Activated naive CD8-positive, alpha-beta T cell treated with anti-CD3 and anti-CD28 coated beads, Interleukin-2, amount 50 U/mL, for 16 hours (primary cell): ENCODE measurements at places on chromosomes 16 and 17.

DNA sequence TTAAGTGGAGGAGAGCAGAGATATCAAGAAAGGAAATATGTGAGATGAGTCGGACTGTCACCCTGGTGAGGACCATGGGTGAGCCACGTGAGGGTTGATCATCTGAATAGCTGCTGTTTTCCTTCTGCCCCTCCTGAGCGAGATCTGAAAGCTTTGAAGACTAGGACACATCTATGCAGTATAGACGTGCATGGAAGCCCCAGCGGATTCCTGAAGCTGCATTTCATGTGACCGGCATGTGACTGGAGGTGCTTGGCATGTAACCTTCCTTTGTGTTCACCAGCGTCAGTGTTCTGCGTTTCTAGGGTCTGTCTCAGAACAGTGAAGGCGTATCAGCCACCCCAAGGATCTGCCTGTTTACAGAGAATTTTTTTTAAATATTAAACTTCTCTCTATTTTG lies 75.1 kb downstream of the MSI2 start:
- no peak for DNase-seq

GRCh38 chr17:63679214-63679613 lies 20.7 kb downstream of the LIMD2 start:
- DNase-seq: no peak

GRCh38 chr17:39513309-39513708 lies 52.0 kb downstream of the CDK12 start:
- DNase-seq: no peak

DNA sequence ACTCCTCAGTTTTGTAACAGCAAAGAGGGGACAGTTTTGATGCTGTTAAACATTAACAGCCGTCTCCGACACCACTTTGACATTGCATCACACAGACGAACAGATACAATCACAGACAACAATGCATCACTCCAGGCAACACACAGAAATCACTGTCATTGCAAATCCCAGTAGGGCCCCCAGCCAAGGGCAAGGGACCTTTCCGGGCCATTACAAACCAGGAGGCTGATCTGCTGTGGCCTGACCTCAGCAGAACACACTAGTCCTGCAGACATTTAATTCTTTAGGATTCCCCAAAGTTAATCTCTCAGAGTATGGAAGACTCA lies 136.2 kb upstream of the RCVRN start:
- no peak for DNase-seq

DNA sequence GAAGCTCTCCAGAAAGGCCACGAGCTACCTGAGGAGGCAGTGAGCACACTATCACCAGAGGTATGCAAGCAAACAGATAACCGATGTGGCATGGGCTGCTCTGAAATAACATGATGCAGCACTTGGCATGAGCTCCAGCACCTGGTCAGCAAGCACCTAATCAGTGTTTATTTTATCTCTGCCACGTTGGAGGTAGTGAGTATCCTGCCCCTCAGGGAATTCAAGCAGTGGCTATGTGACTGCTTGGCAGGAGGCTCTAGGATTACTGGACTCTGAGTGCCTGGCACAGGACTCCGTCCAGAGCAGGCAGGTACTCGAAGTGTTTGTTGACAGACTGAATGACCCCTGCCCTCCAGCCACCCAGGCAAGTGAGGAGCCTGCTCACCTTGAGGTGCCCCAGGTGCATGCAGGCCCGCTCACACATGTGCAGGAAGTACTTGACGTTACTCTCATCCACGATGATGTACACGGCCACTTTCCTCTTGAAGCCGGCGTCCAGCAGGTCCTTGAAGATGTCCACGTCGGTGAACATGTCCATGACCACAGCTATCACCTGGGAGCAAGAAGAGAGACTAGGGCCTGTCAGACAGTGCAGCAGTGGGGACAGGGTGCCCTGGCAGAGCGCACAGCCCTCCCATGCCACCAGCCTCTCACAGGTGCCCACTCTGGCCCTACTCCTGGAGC lies 16.6 kb downstream of the FAM83G start:
- no peak for DNase-seq

DNA sequence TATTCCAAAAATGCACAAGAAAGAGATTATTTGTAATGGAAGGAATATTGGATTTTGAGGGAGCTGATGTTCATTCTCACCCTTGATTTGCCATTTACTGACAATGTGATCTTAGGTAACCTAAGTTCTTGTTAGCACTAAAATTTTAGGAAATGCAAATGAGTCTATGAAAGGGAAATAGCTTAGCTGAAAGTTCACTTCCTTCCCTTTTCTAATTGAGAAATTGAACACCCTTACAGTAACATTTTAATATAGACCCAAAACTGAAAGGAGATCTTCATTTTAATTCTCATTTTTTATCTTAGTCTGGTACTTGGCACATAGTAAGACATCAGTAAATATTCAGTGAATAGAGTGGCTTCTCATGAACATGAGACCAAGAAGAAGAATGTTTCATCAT lies 10.9 kb upstream of the WSB1 start:
- no peak for DNase-seq

DNA sequence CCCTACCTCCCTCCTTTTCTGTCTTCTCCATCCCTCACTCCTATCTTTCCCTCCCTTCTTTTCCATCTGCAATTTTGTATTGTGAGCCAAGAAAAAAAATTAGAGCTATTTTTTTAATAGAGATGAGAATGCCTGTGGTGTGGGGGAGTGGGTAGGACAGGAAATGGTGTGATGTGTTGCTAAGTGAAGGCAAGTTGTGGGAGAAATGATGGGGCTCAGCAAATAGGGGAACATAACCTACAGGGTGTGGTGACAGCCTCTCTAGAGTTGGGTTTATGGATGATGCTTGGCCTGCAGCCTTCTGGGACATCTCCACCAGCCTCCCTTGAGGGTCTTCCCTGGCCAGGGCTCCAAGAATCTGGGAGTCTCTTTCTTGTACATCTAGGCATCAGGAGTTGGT lies 163.1 kb upstream of the CACNG3 start:
- no peak for DNase-seq

DNA sequence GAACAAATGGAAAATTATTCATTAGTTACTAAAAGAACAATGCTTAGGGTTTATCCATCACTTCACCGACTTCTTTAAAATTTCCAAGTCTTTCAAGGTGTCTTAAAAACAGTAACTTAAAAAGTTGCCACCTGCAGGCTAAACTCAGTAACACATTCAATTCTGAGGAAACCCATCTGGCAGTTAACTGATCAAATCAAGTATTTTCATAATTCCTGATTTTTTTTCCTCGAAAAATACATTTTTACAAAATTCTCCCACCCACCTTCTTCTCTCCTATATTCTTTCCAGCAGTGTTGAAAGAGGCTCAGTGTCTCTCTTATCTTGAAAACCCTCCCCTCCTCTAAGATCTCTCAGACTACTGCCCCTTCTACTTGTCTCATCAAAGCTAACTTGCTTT lies 29.9 kb downstream of the PARN start:
- DNase-seq: no peak

DNA sequence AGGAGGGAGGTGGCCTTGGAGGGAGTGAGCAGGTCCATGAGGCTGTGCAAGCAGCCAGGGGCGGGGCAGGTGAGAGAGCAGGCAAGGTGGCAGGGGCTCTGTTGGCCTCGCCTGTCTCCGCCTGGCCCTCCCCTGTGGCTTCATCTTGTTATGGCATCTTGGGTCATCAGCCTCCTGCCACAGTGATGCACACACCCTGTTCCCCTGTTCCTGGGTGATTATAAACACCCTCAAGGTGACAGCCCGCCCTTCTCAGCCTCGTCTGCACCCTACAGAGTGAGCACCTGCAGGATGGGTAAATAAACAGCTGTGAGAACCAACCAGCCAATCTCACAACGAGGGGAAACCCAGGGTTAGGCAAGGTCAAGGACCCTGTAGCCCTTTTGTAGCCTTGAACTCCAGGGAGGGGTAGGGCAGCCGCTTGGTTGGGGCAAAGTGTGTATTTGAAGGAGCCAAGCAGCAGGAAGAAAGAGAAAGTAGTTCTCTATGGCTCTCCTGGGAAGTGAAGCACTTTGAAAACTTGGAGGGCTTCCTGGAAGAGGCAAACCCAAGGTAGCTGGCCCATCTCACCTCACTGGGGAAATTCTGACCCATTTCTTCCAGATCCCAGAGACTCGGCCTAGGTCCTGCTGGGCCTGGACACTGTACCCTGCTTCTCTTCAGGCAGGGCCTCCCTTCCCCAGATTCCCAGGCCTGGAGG lies 60.6 kb downstream of the NT5M start:
- DNase-seq: no peak

DNA sequence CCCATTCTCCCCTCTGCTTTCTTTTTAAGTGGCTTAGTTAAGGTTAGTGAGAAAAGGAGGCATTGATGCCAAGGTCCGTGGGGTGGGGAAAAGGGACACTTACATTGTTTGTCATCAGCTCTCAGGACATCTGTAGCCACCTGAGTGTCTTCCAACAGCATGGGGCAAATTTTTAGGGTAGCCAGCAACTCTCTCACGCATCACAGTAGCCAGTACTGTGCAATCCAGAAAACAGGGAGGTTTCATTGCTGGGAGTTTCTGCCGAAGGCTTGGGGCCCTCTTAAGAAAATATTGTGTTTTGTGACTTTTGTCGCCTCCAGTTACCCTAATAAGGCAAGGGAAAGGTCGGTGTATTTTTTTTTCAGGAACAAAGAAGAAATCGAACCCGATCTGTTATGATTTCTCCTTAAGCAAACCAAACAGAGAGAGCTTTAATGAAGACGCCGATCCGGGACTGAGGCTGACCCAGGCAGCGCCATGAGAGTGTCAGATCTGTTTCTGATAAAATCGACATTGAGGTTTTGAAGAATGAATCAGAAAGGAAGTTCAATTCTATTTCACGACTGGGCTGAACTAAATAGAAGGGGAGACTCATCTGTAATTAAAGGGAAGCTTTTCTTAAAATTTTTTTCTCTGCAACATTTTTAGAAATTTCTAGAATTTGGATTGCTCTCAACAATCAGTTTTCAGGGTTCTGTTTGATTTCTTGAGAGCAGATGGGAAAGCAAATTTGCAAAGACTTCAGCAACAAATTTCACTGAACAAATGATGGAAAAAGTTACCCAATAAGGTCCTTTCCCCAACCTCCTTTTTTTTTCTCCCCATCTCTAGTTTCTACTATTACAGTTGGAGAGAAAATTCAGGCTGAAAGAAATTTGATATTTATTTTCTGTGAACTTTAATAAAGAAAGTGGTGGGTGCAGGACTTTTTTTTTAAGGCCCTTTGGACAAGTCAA lies 144.7 kb upstream of the IRX3 start:
- no peak for DNase-seq

- DNase-seq: no peak
These were observed 32.1 kb downstream of the CDK5RAP3 start for GRCh38 chr17:48002916-48003416.

- no peak for DNase-seq
These were observed 11.6 kb downstream of the LRRC3C start for GRCh38 chr17:39939106-39939505.

GRCh38 chr17:45361451-45361850 lies 44.6 kb upstream of the MAP3K14 start:
- no peak for DNase-seq

DNA sequence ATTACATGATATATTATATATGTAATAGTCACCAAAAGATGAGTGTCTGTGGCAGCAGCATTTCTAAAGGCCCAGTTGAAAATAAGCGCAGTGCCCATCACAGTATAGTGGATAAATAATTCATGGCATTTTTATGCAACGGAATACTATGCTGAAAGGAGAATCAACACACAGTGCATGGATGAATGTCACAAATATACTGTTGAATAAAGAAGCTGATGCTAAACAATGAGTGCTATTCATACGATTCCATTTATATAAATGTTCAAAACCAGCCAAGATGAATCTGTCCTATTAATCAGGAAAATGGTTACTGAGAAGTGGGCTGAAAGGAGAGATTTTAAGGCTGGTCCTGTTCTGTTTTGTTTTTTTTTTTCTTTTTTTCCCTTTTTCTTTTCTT lies 61.6 kb downstream of the HSD17B2 start:
- DNase-seq: no peak

DNA sequence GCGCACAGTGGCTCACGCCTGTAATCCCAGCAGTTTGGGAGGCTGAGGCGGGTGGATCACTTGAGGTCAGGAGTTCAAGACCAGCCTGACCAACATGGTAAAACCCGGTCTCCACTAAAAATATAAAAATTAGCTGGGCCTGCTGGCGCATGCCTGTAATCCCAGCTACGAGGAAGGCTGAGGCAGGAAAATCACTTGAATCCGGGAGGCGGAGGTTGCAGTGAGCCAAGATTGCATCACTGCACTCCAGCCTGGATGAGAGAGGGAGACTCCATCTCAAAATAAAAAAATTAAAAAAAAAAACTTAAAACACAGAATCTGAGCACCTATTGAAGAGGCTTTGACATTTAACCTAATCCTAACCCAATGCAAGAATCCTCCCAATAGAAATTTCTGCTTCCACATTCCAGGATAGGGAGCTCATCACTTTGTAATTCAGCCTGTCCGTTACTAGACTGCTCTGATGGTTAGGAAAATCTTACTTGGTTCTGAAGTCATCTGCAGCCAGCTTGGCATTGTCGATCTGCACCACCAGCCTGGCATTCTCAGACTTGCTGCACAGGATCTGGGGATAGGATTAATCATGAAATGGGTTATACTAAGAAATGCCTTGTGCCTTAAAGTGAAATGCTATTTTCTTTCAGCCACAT lies 2.1 kb downstream of the KRT33B start:
- DNase-seq: no peak

- no peak for DNase-seq
These were observed 165.9 kb downstream of the CDH13 start for GRCh38 chr16:82792693-82793092.

DNA sequence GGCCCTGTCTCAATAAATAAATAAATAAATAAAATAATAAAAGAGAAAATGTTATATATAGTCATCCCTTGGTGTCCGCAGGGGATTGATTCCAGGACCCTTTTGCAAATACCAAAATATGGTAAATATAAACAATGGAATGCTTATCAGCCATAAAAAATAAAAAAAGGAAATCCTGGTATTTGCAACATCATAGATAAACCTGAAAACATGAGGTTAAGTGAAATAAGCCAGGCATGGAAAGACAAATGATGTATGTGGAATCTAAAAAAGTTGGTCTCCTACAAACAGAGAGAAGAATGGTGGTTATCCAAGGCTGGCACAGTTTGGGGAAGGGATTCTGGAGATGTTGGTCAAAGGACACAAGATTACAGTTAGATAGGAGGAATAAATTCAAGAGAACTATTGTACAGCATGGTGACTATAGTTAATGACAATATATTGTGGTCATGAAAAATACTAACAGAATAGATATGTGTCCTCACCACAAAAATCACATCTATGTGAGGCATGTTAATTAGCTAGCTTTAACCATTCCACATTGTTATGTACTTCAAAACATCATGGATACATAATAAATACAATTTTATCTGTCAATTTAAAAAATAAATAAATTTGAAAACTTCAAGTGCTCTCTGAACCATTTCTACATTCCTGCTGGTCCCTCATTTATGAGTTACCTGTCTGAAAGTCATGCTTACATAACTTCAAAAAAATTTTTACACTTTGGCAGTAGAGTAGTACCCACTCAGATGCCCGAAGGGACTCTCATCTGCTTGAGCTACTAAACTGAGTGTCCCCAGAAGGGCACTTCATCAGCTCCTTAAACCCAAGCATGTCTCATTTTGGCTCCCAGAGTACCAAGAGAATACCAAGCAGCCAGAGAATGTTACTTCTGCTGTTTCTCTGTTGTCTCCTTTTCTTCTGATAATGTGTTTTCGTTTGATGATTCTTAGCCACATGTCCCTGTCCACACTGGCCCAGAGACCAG lies 26.6 kb downstream of the N4BP1 start:
- DNase-seq: no peak
